ENCODE measurements at places on chromosomes 7 and 10. TPM values are rescaled to one million over a fixed set of nuclear protein-coding genes. Genes with fewer than 3 reads are reported as not detected.

- H3K27me3 ChIP-seq = no peaks in the 10 kb centered on the region
- H3K4me3 ChIP-seq = no peak overlapping the region
- H3K4me1 ChIP-seq = peaks cover 9% of the 10 kb centered on the region
- H3K36me3 ChIP-seq = no peaks in the 10 kb centered on the region
- no peak overlapping the region for H3K27ac ChIP-seq
Observed at GRCh38 chr7:24052572-24053260, 231.3 kb upstream of the NPY start.

DNA sequence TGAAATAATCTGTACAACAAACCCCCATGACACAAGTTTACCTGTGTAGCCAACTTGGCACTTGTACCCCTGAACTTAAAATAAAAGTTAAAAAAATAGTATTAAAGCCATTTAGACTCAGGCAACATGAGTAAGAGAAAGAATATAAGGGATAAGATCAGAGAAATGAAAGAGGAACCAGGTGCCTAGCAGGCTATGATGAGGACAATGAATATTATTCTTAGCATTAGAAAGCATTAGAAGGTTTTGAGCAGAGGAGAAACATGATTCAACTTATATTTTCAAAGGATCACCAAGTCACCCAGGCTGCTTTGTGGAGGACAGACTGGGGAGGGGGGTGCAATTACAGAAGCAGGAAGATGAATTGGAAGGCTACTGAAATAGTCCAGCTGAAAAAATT, 48.1 kb upstream of the TES start:
- no peaks in the 10 kb centered on the region for H3K27me3 ChIP-seq
- H3K4me1 ChIP-seq = peaks cover 7% of the 10 kb centered on the region
- no peak for DNase-seq
- no peaks in the 10 kb centered on the region for H3K36me3 ChIP-seq
- H3K27ac ChIP-seq = no peak overlapping the region

DNA sequence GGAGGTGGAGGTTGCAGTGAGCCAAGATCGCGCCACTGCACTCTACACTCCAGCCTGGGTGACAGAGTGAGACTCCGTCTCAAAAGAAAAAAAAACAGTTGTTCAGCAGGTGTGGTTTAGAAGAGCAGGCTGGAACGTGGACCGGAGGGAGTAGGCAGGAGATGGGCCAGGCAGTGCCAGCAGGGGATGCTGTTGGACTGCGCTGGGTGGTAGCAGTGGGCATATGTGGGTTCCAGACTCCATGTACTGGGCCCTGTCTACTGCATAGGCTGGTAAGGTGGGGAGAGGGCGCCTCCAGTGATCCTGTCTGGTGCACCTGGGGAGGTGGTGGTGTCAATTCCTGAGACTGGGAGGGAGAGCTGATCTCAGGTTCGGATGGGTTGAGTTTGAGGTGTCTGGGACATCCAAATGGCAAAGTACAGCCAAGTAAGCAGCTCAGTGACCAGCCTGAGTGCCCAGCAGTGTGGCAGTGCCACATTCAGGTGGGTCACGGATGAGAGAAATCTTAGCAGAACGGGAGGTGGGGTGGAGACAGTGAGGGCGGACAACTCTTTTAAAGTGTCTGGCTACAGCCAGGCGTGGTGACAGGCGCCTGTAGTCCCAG, 25.9 kb downstream of the SFXN4 start:
- DNase-seq = peak; percentile 30
- no peaks in the 10 kb centered on the region for H3K27me3 ChIP-seq
- H3K27ac ChIP-seq = no peak overlapping the region
- no peaks in the 10 kb centered on the region for H3K4me1 ChIP-seq

- no peak overlapping the region for H3K4me3 ChIP-seq
- H3K4me1 ChIP-seq = no peaks in the 10 kb centered on the region
- H3K27ac ChIP-seq = no peak overlapping the region
- H3K27me3 ChIP-seq = no peaks in the 10 kb centered on the region
- peaks cover 38% of the 10 kb centered on the region for H3K36me3 ChIP-seq
- no peak for DNase-seq
Observed at GRCh38 chr10:127133672-127134500, 62.5 kb downstream of the INSYN2A start.

DNA sequence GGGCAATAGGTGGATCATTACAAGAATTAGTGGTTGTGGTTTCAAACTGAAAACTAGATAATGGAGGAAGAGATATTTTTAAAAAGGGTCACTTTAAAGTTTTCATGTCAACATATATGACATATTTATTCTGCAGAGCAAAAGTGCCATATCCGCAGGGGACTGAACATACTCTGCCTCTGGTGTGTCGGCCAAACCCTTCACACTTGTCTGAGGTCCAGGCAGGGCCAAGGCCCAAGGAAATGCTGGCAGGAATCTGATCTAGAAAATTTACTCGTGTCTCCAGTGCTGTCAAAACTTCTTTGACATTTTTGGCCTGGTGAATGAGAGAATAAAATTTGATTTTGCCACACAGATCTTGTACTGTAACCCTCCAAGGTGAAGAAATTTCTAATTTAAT, 562.3 kb downstream of the CCSER2 start:
- no peaks in the 10 kb centered on the region for H3K27me3 ChIP-seq
- no peak overlapping the region for H3K27ac ChIP-seq
- H3K4me1 ChIP-seq = no peaks in the 10 kb centered on the region
- H3K4me3 ChIP-seq = no peak overlapping the region
- no peak for DNase-seq
- H3K36me3 ChIP-seq = no peaks in the 10 kb centered on the region

GRCh38 chr10:43263551-43264343, 3.1 kb downstream of the RASGEF1A start:
- H3K4me3 ChIP-seq = no peak overlapping the region
- peak; percentile 38 for DNase-seq
- peaks cover 30% of the 10 kb centered on the region for H3K27me3 ChIP-seq
- H3K4me1 ChIP-seq = no peaks in the 10 kb centered on the region
- H3K27ac ChIP-seq = no peak overlapping the region

- no peak overlapping the region for H3K27ac ChIP-seq
- no peaks in the 10 kb centered on the region for H3K4me1 ChIP-seq
- no peaks in the 10 kb centered on the region for H3K27me3 ChIP-seq
Observed at GRCh38 chr7:21572331-21573313, 29.8 kb downstream of the DNAH11 start.

The CALN1 gene
- total RNA-seq = not detected
